ENCODE measurements at places on chromosomes 3 and 15.

DNA sequence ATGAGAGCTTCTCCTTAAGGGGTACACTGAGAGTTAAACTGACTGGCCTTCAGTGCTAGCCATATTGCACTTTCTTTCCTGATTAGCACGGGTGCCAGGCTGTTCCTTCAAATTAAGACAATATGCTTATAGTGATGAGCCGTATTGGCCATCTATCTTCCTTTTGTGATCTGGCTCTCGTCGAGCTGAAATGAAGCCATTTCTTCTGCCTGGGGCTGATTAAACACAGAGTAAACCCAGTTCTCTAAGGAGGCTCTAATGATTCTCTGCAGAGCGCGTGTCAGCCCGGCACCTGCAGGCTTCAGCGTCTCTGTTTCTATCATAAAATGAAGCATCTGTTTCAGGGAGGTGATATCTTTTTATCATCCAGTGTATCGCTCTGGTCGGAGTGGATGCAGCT lies 107.5 kb upstream of the NR2F2 start:
- DNase-seq, result no peak

DNA sequence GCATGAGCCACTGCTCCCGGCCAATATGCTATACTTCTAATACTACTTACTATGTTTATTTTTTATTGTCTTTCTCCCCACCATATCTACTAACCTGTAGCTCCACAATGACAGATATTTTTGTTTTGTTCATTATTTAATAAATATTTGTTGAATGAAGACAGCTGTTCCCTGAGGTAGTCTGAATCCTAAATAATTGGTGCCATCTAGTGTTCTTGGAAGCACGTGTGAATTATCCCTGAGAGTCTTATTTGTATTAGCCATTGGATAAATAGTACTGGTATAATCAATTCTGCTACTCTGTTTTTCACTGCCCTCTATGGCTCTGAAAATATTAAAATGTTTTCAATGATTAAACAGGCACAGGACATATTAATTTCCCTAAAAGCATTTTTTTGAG lies 5.6 kb upstream of the APPL1 start:
- no peak for DNase-seq

GRCh38 chr15:92164327-92165000 lies 229.2 kb upstream of the ST8SIA2 start:
- no peak for DNase-seq

DNA sequence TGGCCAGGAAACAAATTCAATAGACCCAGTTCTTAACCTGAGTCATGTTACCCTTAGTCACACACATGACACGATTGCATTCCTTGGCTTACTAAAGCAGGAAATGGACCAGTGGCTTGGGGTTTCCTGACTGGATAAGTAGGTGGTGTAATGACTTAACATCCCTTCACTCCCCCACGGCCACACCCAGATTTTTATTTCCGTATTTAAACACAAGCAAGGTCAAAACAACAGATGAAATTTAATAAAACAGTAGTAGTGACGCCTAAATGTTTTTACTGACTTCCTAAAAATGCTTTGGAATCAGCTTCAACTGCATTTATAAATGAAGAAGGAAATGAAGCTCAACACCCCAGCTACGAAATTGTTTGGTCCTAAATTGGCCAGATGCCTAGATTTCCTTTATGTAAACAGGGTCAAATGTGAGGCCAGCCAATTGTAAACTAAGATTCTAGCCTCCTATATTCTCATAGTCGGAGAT lies 324.3 kb downstream of the CHST2 start:
- DNase-seq, result no peak

- DNase-seq, result peak; percentile 66
These were observed 19.4 kb upstream of the KIF23 start for GRCh38 chr15:69394556-69395282.

- no peak for DNase-seq
These were observed 392.4 kb upstream of the PROK2 start for GRCh38 chr3:72177075-72178050.

- DNase-seq, result no peak
These were observed 327.1 kb upstream of the SLCO3A1 start for GRCh38 chr15:91526424-91526823.

- DNase-seq, result no peak
These were observed 55.4 kb downstream of the CYP19A1 start for GRCh38 chr15:51283026-51283425.

DNA sequence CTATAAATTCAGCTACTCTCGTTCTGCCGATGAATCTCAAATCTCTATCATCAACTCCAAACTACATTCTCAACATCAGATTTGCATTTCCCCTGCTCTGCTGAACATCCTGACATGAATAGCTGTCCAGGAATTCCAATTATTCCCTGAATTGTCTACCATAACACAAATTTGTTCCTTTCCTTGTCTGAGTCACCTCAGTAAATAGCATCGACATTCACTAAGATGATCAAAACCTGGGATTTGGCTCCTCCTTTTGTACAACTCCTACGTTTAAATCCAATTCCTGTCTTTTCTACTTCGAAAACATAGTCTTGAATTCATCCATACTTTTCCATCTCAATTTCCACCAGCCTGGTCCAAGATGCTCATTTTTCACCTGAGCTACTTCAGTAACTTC lies 107.0 kb downstream of the GREM1 start:
- DNase-seq, result no peak

DNA sequence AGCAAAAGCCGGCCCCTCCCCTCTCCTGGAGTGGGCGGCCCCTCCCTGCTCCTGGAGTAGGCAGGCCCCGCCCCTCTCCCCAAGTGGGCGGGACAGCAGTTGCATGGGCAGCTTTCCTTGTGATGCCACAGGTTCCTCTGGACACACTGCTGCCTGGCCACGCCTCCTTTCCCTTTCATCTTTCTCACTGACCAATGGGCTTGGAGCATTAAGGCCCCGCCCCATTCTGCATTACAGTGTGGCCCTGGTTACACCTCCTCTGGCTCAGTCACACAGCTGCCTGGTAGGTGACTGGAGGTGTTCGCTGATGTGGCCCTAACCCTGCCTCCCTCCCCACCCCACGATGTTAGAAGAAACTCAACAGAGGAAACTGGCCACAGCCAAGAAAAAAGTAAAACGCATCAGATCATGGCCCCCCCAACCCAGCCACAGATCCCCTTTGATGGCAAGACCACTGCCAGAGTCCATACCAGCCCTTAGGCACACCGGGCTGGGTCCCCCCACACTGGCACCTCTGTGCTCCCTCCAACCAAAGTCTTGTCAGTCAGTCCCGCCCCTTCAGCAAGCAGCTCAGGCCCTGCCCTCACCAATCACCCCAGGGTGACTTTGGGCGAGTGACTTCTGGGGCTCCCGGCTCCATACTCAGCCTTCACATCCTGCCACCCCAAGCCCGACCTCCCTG lies 84.3 kb downstream of the ADAMTS7 start:
- no peak for DNase-seq

GRCh38 chr3:184899953-184900595 lies 88.1 kb downstream of the VPS8 start:
- no peak for DNase-seq

DNA sequence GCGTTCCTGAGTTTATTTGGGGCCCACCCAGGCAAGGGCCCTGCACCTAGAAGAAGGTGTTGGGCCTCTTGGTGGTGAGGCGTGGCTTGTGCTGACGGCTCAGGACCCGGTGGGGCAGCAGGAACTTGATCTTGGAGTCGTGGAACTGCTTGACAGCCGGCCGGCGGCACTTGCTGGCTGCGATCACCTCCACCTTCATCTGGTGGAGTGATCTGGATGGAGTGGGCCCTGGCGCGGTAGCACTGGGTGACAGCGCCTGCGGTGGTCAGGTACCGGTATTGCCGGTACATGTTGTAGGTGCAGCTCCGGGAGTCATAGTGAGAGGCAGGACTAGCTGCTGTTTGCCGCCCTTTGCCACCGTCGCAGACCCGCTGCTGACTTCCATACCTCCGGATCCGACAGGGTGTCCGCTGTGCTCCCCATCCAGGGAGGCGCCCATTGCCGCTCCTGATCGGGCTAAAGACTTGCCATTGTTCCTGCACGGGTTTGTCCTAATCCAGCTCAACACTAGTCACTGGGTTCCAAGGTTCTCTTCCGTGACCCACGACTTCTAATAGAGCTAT lies 136.8 kb downstream of the ANO10 start:
- DNase-seq, result no peak

DNA sequence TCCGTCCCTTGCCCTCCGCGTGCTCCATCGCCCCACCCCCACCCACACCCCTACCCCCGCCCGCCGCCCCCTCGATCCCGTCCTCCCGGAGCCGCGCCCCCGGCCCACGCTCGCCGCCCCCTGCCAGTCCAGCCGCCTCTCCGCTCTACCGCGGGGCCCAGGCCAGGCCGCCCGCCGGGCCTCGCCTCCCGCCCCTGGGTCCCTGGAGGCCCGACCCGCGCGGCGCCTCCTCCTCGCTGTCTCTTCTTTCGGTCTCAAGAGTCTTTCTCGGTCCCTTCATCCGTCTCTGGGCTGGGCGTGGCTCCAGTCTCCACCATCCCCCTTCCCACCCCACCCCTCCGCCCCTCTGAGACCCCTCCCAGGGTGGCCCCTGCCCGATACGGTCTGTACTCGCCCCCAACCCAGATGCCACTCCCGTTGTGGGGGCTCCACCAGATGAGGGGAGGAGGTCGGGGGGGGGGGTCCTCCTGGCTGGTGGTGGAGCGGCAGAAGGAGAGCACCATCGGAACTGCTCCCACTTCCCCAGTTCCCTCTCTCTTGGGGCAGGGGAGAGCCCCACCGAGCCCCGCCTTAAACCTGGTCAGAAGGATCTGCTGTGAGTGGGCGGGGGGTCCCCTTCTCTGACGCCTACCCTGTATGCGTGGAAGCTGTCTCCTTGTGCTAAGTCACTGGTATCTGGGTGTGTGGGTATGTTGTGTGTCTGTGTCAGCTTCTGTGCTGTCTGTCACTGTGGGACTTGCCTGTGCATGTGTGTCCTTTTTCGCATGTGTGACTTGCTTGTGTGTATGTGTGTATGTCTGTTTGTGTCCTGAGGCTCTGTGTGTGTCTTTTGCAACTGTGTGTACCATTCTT lies 1.0 kb downstream of the PRKCD start:
- peak; percentile 28 for DNase-seq

- no peak for DNase-seq
These were observed 17.6 kb upstream of the PLA2G4D start for GRCh38 chr15:42111924-42112323.

GRCh38 chr15:42735382-42736165 lies 1.4 kb downstream of the CDAN1 start:
- DNase-seq, result no peak

GRCh38 chr3:127036209-127037020 lies 53.5 kb downstream of the PLXNA1 start:
- no peak for DNase-seq

DNA sequence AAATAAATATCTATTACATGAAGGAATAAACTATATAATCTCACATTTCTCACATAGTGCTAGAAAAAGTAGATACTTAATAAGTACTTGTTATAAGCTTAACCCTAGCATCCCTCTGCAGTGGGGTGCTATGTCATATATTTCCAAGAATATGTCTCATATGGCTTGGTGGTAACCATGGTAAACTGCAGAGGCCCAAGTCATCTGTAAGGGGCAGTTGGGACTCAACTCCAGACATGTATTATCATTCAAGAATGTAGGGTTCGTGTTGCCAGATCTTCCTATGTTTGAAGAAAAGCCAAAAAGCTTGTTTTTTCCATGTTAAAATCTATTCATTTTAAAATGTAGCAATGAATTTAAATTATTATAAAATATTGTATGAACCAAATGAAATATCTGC lies 46.2 kb downstream of the ZNF385D start:
- no peak for DNase-seq

GRCh38 chr3:14273901-14274611 lies 95.4 kb downstream of the LSM3 start:
- DNase-seq, result no peak

Data from stimulated activated CD8-positive, alpha-beta memory T cell treated with anti-CD3 and anti-CD28 coated beads, Interleukin-2, amount 100 ng/mL, for 1 hour (primary cell).